ENCODE measurements at places on chromosomes 6 and 20.

DNA sequence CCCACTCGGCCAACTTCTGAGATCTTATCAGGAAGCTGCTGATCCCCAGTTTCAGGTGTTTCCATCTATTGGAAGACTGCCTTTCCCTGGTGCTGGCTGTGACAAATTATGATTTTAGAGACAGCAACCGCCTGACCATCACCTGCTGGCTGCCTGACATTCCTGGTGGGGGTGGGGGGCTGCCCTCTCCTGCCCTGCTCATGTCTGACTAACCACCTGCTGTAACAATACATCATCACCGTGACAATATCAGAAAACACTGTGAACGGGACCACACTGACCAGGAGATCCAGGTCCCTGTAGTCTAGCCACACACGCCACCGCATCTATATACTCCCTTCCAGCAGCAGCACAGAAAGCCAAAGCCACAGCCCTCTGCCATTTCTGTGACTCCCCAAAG lies 537.5 kb downstream of the QKI start:
- DNase-seq, result no peak

DNA sequence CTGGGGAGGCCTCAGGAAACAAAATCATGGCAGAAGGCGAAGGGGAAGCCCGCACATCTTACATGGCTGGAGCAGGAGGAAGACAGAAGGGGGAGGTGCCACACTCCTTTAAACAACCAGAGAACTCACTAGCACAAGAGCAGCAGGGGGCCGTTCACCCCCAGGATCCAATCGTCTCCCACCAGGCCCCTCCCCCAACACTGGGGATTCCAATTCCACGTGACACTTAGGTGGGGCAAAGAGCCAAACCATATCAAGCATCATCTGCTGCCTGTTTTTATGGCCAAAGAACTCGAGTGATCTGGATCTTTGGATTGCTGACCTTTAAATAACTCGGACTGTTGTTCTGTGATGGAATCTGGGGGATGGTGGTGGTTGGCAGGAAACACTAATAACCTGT lies 28.0 kb downstream of the PNLDC1 start:
- DNase-seq, result no peak

DNA sequence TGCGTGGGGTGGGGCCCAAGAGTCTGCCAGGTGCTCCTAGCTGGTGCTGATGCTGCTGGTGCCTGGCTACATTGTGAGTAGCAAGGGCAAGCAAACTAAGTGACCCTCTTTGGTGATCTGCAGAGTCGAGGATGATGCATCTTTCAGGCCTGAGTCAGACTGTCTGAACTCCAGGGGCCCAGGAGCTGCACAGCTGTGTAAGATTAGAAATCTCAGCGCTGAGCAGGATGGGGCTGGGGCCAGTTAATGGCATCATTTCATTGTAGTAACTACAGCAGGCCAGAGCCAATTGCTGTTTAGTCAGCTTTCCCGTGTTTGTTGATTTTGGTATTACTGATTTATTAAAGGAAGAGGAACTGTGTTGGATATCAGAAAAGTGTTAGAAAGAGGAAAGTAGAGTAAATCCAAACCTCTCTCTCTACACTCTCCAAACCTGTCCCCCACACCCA lies 365.2 kb downstream of the PAX1 start:
- no peak for DNase-seq

- DNase-seq, result no peak
Measured at GRCh38 chr6:39574991-39575390, 150.2 kb downstream of the KIF6 start.

- no peak for DNase-seq
Measured at GRCh38 chr6:63574554-63574900, 2.2 kb downstream of the LOC128125822 start.

DNA sequence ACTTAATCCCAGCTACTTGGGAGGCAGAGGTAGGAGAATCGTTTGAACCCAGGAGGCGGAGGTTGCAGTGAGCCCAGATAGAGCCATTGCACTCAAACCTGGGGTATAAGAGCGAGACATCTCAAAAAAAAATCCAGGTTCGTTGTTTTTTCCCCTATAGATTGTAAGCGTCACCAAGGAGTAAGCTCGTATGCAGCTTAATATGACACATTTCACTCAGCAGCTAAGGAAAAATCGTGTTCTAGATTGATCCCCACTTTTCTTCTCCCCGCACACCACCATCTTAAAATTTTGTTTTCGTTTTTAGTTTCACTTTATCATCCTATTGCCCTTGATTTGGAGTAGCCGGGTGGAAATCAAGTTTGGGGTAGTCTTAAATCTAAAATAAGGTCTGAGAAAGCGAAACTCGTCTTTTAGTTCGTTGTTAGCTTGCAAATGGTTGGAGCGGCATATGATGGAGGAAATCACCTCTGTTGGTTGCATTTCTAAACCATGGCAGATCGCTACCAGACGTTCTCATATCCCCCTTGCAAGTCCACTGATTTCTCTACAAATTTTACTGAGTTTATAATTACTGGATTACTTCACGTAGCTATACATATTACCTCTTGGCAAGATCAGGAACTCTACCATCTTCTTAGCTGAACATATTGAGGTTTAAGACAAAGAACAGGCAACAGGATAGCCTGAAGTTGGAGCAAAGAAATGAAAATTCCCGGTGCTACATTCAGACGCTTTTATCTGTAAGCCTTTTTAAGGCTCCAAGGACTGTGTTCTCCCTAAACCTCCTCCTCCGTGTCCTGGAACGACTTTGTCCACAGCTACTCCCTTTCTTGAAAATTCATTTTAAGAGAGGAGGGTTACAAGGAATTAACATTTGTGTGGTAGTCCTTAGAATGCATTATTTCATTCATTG lies 91.1 kb upstream of the BTN3A2 start:
- no peak for DNase-seq

- no peak for DNase-seq
Measured at GRCh38 chr6:116330511-116330910, 40.2 kb upstream of the DSE start.

DNA sequence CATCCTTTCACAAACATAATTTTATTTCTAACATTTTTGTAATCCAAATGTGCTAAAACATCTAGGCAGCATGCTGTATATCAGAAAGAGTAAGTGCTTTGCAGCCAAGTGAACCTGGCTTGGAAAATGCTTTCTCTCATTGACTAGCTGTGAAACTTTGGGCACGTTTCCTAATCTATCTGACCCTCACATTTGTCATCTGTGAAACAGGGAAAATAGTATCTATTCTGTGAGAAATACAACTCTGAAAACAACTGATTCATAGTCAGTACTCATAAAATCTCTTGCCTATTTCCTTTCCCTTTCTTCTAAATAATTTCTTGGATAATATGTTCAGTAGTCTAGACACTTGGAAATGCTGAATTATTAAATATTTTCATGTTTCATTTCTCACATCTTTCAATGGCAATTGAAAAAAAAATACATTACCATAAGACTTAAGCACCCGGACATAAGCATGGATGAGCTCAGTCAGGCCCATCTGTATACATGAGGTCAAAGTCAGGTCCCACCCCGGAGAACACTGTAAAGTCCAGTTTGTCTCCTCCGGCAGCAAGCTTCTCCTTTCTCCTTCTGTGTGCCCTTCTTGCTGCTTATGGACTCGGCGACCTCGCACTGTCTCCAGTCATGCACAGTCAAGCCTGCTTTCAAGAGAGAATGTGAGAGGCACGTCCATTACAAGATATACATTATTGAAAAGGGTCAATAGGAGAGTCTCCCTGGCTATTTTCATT lies 455.0 kb upstream of the SOX4 start:
- no peak for DNase-seq

GRCh38 chr20:40956542-40957264 lies 71.9 kb upstream of the TOP1 start:
- no peak for DNase-seq

GRCh38 chr6:28207510-28208110 lies 17.5 kb upstream of the ZSCAN9 start:
- no peak for DNase-seq

DNA sequence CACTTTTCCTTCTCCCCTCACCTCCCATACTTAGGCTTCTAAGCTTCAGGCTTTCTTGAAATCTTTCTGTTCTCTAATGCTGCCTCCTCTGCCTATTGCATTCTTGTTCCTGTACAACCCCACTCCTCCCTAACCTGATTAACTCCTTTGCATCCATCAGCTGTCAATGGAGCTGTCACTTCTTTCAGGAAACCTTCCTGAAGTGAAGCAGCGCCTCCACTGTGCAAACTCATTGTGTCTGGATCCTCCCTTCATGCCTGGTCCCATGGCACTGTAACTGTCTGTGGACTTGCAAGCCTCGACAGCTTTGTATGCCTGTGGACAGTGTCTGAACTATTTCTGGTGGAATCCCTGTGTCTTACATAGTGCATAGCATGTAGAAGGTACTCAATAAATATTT lies 185.0 kb downstream of the HS3ST5 start:
- no peak for DNase-seq

- DNase-seq, result no peak
Measured at GRCh38 chr6:34650823-34651222, 45.7 kb downstream of the ILRUN start.
